NCI-H226 (cell line): ENCODE measurements at places on chromosomes 1 and 21.

GRCh38 chr1:2629627-2630497 is 3.0 kb downstream of the MMEL1 start:
- DNase-seq, result no peak

GRCh38 chr21:43973634-43973955 is 38.5 kb upstream of the TRAPPC10 start:
- no peak for DNase-seq

DNA sequence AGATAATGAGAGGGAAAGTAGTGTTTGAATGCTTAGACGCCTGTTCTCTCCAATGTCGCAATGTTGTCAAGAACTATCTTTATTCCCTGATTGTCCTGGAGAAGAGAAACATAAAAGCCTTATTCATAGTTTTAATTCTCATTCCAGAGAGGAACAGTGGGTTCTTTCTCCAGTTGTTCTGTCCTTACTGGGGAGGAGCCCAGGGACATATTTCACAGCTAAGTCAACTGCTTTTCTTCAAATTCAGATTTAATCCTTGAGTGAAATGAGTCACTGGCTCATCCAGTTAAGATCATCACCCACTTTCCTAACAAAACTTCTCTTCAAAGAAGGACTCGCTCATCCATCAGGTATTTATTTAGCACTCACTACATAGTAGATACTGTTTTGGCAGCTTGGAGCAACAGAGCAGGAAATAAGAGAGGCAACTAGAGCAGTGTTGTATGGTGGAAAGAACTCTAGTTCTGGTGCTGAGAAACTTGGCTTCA is 365.7 kb upstream of the USP24 start:
- peak; percentile 77 for DNase-seq

GRCh38 chr1:64403331-64403730 is 66.6 kb upstream of the CACHD1 start:
- peak; percentile 41 for DNase-seq

DNA sequence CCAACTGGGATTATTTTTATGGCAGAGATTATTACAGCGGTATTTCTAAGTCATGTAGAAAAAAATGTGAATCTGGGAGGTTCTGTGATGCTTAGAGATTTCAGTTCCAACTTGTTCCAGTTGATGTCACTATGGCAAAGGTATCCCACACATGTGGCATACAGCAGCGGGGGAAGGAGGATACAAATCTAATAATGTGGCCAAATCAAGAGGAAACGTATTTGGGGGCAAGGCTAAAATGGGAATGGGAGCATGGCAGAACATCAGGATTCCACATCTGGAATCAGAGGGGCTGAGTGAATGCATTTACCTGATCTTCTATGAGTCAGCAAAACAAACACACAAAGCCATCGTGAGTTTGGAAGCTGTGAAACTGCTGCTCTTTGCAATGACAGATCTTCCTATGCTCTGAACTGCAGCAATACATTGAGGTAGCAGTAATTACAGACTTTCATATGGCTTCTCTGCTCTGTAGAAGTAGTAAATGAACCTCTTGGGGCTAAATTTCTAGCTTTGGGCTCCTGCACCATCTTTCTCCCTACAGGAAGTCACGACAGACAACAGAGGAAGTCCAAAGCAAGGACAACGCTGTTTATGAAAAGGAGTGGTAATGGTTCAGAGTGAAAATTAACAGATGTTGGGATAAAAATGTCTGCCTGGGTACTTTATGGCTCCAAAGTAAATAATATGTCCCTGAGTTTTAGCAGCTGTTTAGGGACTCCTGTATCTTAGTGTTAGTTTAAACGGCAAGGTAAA is 55.5 kb downstream of the GABPA start:
- no peak for DNase-seq

DNA sequence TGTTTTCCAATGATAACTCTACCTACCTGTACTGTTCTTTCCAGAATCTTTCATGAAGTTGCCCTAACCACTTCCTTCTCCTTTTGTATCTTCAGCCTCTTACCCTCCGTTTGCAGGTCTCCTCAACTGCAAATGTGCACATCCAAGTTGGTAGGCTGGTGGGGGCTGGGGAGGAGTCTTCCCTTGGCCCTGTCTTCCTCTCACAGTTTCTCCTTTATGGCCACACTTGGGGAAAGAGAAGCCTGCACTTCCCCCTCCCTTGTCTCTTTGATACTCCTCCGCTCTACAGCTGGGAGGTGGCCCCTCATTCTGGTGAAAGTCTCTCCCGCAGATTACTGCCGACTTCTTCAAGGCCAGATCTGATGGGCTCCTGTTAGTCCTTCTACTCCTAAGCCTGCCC is 26.9 kb upstream of the GPR88 start:
- DNase-seq, result no peak

DNA sequence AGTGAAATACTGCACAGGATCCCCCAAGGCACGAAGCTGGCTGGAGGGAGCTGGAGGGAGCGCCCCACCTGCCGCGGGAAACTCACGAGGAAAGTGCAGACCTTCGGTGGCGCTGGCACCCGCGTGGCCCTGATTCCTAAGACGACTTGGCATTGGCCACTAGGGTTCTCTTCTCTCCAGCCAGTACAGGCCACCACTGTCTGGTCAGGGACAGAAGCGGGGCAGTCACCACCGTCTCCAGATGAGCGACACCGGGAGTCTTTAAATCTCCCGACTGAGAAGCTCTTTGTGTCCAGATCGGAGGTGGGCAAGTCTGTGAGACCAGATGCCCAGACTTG is 19.2 kb upstream of the CHIA start:
- no peak for DNase-seq

- peak; percentile 98 for DNase-seq
Observed at GRCh38 chr1:68916221-68916902, 419.5 kb upstream of the DEPDC1 start.

- DNase-seq, result no peak
Observed at GRCh38 chr1:26411624-26412074, 1.0 kb downstream of the LIN28A start.

GRCh38 chr1:184118046-184118445 is 66.5 kb downstream of the TSEN15 start:
- DNase-seq, result peak; percentile 98

DNA sequence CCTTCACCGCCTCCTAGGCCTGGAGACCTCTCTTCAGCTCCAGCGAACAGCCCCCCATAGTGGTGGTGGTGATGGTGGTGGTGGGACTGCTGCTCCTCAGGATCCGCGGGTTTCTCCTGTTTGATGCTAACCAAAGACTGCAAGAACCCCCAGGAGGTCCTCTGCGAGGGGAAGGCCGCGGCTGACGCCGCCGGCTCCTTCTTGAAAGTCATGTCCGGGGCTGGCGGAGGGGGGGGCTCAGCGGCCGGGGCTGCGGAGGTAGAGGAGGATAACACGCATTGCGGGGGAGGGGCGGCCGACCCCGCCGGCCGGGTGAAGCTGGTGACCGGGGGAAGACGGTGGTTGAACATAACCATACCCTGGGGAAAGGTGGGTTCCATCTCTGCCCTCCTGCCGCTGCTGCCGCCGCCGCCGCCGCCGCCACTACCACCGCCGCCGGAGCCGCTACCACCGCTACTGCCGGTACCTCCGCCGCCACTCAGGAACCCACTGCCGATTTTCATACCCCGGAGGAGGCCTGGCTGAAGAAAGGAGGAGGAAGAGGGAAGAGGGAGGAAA is 554 bp downstream of the ZNF281 start:
- no peak for DNase-seq

- no peak for DNase-seq
Observed at GRCh38 chr1:109874445-109874844, 36.2 kb upstream of the CSF1 start.

DNA sequence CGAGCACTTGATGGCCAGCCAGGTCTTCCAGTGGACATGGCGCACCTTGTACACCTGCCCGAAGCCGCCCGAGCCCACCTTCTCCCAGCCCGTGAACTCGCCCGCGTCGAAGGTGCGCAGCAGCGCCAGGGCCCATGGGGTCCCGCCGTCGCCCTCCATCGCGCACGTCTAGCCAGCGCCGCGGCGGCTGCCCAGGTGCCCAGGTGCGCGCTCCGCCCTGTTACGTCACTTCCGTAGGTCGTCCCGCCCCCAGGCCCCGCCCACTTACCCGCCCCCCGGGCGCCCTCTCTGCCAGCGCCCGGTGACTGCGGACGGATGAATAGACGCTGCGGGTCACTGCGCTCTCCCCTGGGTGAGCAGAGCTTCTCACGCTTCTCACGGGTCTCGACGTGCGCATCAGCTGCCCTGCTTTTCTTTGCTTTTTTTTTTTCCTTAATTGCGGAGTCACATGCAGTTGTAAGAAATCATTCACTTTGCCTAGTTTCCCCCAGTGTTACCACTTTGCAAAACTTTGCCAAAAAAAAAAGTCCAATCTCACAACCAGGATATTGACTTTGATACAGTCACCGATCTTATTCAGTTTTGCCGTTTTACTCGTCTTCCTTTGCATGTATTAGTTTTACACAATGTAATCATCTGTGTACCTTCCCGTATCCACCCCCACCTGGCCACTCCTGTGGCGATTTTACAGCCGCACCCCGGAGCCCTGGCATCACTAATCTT is at the start of gene RIPK4:
Gene RIPK4, minus strand, starts transcription at position 170 of the 723 bp plus-strand sequence. Its CDS starts 11 bp downstream, at position 159.
- DNase-seq, result no peak

DNA sequence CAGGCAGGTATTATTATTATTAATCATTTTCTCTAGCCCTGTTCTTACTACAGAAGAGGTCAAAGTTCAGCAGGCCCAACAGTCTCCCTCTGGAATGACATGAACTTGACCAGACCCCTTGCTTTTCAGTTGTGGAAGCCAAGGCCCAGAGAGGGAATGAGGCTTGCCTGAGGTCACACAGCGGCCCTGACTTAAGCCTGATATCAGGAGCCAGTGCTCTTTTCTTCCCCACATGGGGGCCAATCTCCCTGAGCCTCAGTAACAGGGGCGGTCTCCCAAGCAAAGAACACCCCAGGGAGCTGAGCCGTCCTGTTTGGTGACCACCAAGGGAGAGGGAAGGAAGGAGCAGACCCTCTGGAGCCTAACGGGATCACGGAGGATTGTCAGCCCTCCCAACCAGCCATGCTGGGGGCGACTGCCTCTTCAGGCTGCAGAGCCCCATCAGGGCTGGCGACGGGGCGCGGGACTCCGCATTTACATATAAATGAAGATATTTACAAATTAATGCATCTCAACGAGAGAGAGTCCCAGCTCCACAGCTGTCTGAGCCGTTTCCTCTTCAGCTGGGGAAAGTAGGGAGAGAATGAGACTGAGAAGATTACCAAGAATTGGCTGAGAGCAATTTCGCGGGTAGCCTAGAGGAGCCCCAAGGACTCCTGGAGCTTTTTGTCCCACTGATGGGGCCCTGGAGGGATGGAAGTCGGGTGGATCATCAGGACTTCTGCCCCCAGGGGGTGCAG is 186.1 kb upstream of the KLHDC7A start:
- DNase-seq, result no peak

DNA sequence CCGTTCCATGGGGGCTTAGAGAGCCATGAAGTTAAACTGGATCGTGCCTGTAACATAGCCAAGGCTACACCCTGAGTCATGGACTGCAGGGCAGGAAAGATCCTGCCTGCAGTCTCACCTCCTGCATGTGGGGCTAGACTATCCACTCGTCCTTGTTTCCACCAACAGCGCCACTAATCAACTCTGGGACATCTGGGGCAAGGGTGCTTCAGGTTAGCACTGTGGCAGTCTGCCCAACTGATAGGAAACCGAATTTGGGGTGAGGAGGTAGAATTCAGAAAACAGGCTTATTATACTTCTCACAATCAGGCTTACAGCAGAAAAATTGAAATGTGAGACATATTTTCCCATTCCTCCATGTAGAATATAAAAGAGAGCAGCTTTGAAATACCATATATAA is 85.2 kb upstream of the ADAM30 start:
- no peak for DNase-seq

DNA sequence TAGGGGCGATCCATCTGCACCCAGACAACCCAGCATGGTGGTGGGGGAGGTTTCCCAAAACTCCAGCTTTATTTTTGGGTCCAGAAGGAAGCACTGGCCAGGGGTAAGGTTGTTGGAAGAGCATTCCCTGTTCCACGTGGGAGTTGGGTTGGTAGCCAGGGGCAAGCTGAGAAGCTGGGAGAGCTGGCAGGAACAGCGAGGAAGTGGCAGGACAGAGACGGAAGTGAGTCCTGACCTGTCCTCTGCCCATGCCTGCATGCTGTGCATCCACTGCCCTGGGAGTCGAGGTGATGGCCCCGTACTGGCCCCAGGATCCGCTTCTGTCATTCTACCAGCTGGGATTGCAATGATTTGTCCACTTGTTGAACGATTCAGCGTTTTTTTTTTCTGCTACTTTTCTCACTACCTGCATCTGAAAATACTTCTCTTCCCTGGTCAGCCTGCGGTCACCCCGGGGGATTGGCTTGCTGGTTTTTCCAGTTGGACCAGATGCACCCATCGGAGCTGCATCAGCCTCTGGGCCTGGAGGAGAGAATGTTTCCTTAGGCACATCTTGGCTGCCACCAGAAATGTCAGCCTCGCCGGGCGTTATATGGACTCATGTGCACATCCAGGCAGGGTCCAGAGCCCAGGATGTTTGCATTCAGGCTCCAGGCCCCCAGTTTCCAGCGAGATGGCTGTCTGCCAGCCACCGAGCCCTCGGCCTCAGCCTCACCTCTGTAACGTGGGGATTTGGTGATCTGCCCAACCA is 28.3 kb upstream of the TMPRSS2 start:
- no peak for DNase-seq

GRCh38 chr1:3779912-3780416 is 7.4 kb downstream of the SMIM1 start:
- no peak for DNase-seq

DNA sequence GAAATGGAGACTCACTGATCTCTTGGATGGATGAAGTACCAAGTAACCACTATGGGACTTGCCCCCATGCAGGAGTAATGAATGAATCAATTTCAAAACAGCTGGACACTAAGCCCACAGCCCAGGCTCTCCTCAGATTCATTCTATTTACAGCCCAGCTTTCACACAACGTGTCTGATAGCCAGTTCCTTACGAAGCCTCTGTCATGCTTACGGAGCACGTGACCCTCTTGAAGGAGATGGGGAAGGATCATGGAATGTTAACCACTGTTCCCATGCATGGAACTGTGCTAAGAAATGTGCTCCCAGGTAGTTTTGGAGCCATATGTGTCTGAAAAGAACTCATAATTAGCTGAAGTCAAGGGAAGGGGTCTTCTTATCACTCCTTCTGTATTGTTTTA is 124.1 kb downstream of the KIF26B start:
- DNase-seq, result no peak

DNA sequence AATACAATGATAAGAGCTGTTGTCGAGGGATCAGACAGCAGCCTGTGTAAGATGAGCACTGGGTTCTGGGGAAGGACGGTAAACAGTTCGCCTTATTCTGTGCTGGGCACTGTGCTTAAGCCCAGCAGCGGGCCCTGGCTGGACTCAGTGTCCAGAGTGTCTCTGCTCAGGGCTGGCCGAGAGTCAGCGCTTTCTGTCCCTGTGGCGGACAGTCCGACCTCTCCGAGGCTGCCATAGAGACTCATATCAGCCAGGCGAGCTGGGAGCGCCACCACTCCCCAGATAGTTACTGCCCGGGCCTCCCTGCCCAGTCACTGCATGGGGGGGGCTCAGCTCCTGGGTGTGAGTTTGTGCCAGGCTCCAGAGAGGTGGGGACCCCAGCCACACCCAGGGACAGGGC is 14.7 kb upstream of the NPHP4 start:
- DNase-seq, result no peak
